ENCODE measurements at places on chromosomes 6 and 20.

GRCh38 chr20:49207076-49207475 is 12.1 kb upstream of the DDX27 start:
- peak; percentile 66 for DNase-seq

DNA sequence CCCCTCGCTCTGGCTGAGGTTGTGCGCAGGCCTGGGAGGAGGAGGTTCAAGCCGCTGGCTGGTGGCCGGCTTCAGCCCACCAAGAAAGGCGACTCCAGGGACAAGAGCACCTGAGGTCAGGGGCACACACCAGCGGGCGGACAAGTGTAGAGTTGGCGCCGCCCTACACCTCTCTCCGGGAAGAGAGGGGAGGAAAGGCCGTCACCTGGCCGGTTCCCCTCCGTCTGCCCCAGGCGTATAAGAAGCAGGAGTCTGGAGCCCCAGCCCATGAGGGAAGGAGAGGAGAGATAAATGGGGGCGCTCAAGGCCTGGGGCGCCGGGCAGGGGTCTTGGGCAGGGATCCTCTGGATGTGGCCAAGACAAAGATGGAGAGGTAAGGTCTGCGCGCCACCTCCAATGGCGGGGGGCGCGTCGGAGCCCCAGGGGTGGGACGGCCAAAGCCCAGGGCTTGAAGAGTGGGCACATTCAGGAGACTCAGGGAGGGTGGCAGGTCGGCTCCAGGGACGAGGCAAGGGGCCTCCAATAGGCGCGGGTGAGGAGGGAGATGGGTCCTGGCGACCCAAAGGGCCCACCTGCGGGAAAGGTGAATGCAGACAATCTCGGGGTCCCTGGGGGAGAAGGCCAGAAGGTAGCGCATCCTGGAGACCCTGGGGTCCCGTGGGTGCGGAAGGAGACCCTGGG is 826 bp downstream of the RIMS4 start:
- no peak for DNase-seq

DNA sequence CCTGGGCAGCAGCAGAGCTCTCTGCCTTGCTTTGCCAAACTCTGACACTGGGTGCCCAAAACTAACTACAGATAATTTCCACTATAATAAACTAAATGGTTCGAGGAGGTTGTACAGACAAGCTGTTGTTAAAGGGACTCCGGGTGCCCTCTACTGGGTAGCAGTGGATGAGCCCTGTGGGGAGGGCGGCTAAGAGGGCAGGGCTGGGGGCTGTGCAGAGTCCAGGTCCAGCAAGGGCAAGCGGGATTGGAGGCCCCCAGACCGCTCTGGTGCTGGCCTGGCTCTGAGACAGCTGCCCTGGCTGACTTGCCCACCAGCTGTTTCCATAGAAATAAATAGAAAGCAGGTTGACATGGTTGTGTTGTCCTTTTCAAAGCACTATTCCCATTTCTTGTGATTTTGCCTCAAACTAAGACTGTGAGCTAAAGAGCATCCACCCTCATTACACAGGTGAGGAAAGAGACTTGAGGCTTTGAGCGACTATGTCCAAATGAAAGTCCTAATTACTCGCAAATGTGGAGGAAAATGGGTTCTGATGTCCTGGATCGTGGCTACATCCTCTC is 167.6 kb upstream of the CST7 start:
- peak; percentile 41 for DNase-seq

- no peak for DNase-seq
These were observed 51.5 kb upstream of the CAP2 start for GRCh38 chr6:17341891-17342290.

DNA sequence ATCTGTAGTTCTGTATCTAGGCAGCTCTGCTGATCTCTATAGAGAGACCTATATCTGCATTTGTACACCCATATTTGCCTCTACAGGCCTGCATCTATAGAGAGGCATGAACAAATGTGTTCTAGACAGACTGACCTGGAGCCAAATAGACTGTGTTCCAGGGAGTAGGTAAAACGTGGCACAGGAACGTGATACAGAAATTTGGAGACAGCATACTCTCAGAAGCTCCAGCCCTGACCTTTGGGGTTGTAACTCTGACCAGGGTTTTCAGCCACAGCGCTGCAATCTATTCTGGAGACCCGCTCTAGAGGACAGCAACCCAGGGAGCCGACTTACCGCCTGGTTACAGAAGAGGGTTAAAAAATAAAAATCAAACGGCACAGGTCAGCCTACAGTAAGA is 983 bp downstream of the RBBP9 start:
- peak; percentile 19 for DNase-seq

- no peak for DNase-seq
These were observed 16.3 kb downstream of the ETV7 start for GRCh38 chr6:36371211-36371610.

GRCh38 chr6:113709936-113710509 is 147.1 kb upstream of the MARCKS start:
- no peak for DNase-seq

GRCh38 chr20:47677635-47678453 is 107.4 kb downstream of the SULF2 start:
- peak; percentile 59 for DNase-seq

GRCh38 chr20:7161690-7162089 is 394.2 kb downstream of the BMP2 start:
- peak; percentile 25 for DNase-seq

DNA sequence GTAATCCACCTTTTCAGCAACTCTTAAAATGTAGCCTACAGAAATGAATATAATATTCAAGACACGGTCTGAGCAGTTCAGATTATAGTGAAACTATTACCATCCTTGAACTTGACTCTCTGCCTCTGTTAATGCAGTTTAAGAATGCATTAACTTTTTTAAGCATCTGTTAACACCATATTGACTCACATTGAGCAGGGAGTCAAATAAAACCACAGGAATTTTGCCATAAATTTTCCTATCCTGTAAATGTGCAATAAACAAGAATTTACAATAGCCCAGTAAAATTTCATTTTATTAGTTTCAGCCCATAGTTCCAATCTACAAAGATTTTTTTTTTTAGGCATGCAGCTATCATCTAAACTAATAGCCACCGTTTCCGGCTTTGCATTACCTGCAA is 239.2 kb upstream of the DEFB112 start:
- no peak for DNase-seq

DNA sequence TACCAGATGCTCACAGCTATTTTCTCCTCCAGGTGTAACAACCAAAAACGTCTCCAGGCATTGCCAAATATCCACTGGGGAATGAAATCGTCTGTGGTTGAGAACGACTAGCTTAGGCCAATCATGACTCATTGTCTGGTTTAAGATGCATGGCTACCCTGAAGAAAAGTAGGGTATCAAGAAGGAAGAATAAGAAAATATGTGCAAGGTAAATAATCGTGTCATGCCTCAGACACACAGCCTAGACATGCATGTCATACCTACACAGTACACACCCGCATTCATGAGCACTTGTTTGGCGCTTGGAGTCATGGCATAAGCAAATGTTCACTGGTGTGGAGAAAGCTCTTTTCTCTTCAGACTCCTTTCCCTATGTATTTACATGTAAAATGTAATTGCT is 745.7 kb downstream of the MAFB start:
- no peak for DNase-seq

GRCh38 chr20:376089-376488 is 4.5 kb upstream of the TRIB3 start:
- DNase-seq: no peak

- DNase-seq: no peak
These were observed 100.8 kb downstream of the SYCP2 start for GRCh38 chr20:59832406-59833363.

GRCh38 chr6:134041093-134041492 is 11.3 kb downstream of the SLC2A12 start:
- DNase-seq: no peak

DNA sequence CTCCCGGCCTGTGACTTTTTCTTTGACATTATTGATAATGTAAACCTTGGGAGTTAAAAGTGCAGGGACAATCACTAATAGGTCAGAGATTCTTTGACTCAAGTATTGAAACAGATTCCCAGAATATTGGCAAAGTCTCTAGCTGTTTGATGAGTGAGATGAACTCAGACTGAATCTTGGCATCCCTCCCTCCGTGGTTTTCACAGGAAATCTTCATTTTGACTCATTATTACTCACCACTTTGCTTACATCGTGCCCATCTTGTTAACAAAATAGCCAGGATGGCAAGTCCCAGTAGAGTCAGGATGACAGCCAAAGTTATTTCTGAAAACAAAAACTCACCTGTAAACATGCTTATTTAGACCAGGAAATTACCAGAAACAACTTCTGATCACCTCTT is 2.0 kb downstream of the TSBP1 start:
- no peak for DNase-seq

DNA sequence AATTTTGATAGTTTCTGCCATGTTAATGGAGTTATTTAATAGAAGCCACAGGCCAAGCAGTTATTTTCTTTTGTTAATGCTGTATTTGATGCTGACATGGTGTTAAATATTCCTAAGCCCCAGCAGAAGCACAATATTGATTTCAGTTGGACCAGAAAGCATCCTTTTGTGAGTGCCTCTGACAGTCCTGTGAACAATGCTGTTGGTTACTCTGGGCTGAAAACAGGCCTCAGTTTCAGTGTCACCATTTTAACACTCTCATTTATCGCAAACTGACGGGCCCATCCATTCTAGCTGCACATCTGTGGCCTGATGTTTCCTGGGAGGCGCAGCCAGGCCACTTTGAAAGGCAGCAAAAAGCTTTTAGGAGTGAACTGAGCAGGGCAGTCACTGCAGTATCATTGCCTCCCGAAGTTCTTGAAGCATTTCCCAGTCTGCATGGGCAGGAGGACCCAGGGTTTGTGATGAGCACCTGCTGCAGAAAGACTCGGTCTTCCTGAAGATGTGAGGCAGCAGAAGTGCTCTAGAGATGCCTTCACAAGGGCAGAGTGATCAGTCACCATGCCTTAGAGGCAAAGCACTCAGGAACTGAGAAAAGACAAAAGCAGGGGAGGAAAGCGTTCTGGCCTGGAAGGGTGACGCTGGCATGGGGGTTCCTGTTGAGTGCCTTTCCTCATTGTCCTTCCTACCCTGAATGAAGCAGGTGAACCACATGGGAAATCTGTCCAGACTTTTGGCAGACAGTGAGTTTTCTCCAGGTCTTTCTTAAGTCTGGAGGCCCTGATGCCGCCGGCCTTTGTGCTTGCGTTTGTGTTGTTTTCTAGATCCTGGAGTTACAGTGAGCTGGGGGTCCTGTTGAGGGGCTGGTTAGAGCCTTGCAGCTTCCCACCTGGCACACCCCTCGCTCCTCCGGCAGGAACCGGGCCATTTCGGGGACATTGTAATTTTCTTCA is 74.0 kb downstream of the ZDHHC14 start:
- no peak for DNase-seq

DNA sequence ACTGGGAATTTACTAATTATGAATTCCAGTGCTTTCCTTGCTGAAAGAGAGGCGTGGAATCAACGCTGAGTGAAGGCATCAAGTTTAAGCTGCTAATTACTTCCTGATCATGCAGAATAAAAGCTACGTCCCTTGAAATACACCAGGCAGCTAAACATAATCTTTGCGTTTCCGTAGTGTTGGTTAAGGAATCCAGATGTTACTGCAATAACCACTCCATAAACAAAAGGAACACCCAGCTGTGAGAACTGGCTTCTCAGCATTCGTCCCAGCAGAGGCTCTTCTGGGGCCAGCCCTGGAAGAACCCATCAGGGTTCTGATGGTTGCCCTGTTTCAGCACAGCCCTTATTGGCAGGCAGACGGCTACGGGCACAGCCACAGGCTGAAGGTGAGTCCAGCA is 111.4 kb downstream of the CDH26 start:
- DNase-seq: no peak

- no peak for DNase-seq
These were observed 348.9 kb upstream of the ZFP64 start for GRCh38 chr20:52540509-52540908.

GRCh38 chr6:1726341-1726768 is 116.6 kb downstream of the FOXC1 start:
- DNase-seq: no peak

DNA sequence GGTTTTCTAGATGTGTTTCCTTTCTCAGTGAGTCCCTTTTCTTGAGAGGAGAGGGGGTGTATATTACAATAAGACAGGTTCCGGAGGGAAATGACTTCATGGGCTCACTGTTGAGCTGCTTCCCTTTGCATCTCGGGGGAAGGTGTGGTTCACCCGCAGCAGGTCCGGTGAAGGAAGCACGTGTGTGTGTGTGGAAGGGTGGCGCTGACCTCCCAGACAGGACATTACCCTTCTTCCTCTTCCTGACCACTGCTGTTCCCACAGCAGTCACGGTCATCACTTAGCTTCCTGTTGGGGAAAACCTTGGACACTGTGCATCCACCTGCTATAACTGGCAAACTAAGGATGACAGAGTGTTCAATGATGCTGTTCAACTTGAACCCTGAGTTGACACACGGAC is 83.6 kb downstream of the PLEKHG1 start:
- peak; percentile 6 for DNase-seq

- no peak for DNase-seq
These were observed 379.9 kb upstream of the EPHA7 start for GRCh38 chr6:93799226-93799625.

- DNase-seq: peak; percentile 80
These were observed 7.9 kb downstream of the COL9A3 start for GRCh38 chr20:62824476-62825332.

GRCh38 chr6:1500913-1501312 is 108.8 kb upstream of the FOXC1 start:
- no peak for DNase-seq

DNA sequence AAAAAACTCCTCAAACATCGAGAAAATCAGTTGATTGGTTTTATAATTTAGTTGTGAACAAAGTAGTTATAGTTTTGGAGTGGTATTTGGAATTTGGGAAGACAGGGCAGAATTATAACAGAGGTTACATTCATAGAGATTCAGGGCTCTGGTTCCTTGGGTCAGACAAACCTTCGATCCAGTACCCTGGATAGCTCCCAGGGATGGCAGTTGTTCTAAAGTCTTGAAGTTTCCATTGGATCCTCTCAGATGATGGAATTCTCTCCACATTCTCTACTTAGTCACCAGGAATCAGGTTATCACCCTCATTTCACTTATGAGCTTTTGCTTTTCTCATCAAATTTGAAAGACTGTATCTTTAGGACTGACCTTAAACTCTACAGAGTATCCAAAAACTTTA is 285.1 kb downstream of the CENPW start:
- DNase-seq: peak; percentile 10

DNA sequence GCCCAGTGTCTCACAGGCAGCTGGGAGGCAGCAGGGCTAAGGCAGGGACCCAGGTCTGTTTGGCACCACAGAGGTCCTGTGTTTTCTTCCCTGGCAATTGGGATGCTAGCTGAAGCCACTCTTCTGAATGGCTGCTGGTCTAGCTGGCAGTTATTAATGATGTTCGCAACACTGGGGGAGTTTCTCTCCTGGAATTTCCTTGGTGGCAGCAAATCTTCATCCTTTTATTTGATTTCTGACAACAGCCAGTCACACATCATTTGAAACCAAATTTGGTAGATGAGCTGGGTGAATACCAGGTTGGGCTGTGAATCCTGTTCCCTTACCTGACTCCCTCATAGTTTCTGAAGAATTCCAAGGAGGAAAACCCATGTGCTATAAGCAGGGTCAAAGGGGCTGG is 40.8 kb upstream of the SLC4A11 start:
- DNase-seq: no peak

- peak; percentile 71 for DNase-seq
These were observed 107.8 kb upstream of the CD93 start for GRCh38 chr20:23193801-23194384.

All from hematopoietic multipotent progenitor cell treated with erythropoietin and hydrocortisone succinate and interleukin-3 and kit ligand, for 4 days (in vitro differentiated cells).